Pericardium fibroblast (primary cell): ENCODE measurements at places on chromosomes 1 and 21. TPM values are rescaled to one million over a fixed set of nuclear protein-coding genes. Genes with fewer than 3 reads are reported as not detected.

GJA9 gene
- total RNA-seq = not detected in 2 replicates

CD52 gene
- not detected in 2 replicates for total RNA-seq

S100A9 gene
- total RNA-seq = 0.82 TPM in 1 of 2 replicates, not detected in the other

PCBP3 gene
- 6.0 and 16.7 TPM in 2 replicates for total RNA-seq

AADACL4 gene
- total RNA-seq = 0.58 TPM in 1 of 2 replicates, not detected in the other

IGFN1 gene
- total RNA-seq = not detected in 2 replicates

FRRS1 gene
- 6.9 and 16.6 TPM in 2 replicates for total RNA-seq

CLDN8 gene
- total RNA-seq = not detected in 2 replicates

POFUT2 gene
- 30.8 and 38.2 TPM in 2 replicates for total RNA-seq

GREM2 gene
- 0.43 TPM in 1 of 2 replicates, not detected in the other for total RNA-seq

MARK1 gene
- total RNA-seq = 0.93 and 0.94 TPM in 2 replicates

CD5L gene
- not detected in 2 replicates for total RNA-seq

BTG2 gene
- total RNA-seq = 14.0 and 29.1 TPM in 2 replicates

LHX8 gene
- not detected in 2 replicates for total RNA-seq

EDARADD gene
- total RNA-seq = 0.26 TPM in 1 of 2 replicates, not detected in the other

PCSK9 gene
- total RNA-seq = 8.9 and 34.5 TPM in 2 replicates

CCDC17 gene
- 0.51 and 1.2 TPM in 2 replicates for total RNA-seq

CRYZ gene
- 15.8 and 20.7 TPM in 2 replicates for total RNA-seq

CDA gene
- total RNA-seq = 1.5 and 2.2 TPM in 2 replicates

NDC1 gene
- 6.8 and 9.2 TPM in 2 replicates for total RNA-seq

MPZ gene
- 0.23 and 0.34 TPM in 2 replicates for total RNA-seq

TNFRSF25 gene
- total RNA-seq = 4.6 and 10.7 TPM in 2 replicates

CNIH3 gene
- 2.2 and 3.8 TPM in 2 replicates for total RNA-seq

OR2M4 gene
- total RNA-seq = not detected in 2 replicates

HSF2BP gene
- total RNA-seq = 0.47 and 1.2 TPM in 2 replicates

KPRP gene
- total RNA-seq = not detected in 2 replicates

OR6N1 gene
- total RNA-seq = not detected in 2 replicates

DYNLT4 gene
- total RNA-seq = 1.4 TPM in 1 of 2 replicates, not detected in the other

FCAMR gene
- total RNA-seq = not detected in 2 replicates

FAM76A gene
- total RNA-seq = 2.8 and 8.5 TPM in 2 replicates

TMEM125 gene
- not detected in 2 replicates for total RNA-seq

ARV1 gene
- 15.6 and 16.7 TPM in 2 replicates for total RNA-seq

KMO gene
- not detected in 2 replicates for total RNA-seq

CATSPERE gene
- total RNA-seq = 0.12 and 0.26 TPM in 2 replicates

VWA5B1 gene
- total RNA-seq = not detected in 2 replicates

ZFP69B gene
- 1.6 and 4.7 TPM in 2 replicates for total RNA-seq

C1QC gene
- not detected in 2 replicates for total RNA-seq

SLC30A10 gene
- not detected in 2 replicates for total RNA-seq

HAX1 gene
- total RNA-seq = 106 and 118 TPM in 2 replicates

USH2A gene
- not detected in 2 replicates for total RNA-seq

EPHB2 gene
- 6.9 and 10.1 TPM in 2 replicates for total RNA-seq

RNU1-4 gene
- total RNA-seq = under 0.01 TPM in 2 replicates

IGSF3 gene
- 3.7 and 13.4 TPM in 2 replicates for total RNA-seq

TSPAN2 gene
- 2.5 TPM in 1 of 2 replicates, not detected in the other for total RNA-seq

ESPN gene
- under 0.01 TPM in 1 of 2 replicates, not detected in the other for total RNA-seq

CSMD2 gene
- total RNA-seq = 0.58 and 0.68 TPM in 2 replicates

CLIC6 gene
- not detected in 2 replicates for total RNA-seq

DCDC2B gene
- not detected in 2 replicates for total RNA-seq

GUCA2B gene
- total RNA-seq = not detected in 2 replicates

SLC9C2 gene
- 0.35 TPM in 1 of 2 replicates, not detected in the other for total RNA-seq

SIM2 gene
- 1.8 TPM in 1 of 2 replicates, not detected in the other for total RNA-seq

KLHL12 gene
- 14.8 and 21.3 TPM in 2 replicates for total RNA-seq

MAP10 gene
- 0.68 and 1.4 TPM in 2 replicates for total RNA-seq
